ENCODE measurements at places on chromosomes 2 and 18.

- peak; percentile 80 for DNase-seq
Measured at GRCh38 chr2:71545572-71546274, 92.4 kb downstream of the DYSF start.

- DNase-seq = peak; percentile 49
Measured at GRCh38 chr18:57004366-57005121, 142.3 kb upstream of the BOD1L2 start.

GRCh38 chr2:226447338-226448300 lies 352.0 kb downstream of the IRS1 start:
- no peak for DNase-seq

DNA sequence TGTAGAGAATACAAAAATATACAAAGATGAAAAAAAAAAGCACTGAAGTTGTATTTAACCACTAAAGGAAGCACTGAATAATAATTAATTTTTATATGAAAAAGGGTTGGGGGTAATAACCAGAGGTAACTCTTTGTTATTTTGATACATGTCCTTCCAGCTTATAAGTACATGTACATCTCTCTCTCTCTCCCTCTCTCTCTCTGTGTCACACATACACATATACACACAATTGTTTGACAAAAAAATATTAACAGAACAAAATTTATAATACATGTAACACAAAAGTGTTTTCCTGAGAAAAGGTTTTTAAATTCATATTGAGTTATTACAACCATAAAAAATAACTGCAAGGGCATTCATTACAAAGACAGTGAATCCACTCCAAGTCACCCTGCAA lies 4.6 kb downstream of the WIPF1 start:
- no peak for DNase-seq

DNA sequence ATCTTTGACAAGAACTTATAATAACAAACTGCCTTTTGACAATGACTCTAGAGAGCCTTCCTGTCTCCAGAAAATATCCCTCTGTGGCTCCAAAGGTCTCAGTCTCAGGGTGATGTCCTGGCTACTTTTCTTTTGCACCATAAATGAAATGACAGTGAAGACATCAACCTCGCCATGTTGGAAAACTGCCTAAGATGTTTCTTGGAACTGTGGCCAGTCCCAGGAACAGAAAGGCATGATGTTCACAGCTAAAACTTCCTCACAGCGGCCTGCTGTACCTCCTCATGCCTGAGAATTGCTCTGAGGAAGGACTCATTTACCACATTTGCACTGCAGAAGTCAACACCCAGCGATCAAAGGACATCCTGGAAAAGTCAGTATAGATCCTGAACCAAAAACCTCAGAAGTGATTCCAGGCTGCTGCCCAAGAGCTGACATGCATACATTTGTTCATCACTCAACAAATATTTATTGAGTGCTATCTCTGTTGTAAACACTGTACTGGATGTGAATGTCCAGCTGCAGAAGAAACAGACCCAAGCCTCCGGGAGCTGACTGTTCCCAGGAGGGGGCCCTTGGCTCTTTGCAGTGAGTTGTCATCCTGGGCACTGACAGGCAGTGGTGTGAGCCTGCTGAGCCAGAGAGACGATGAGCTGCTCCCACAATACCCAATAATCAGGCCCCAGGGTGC lies 64.3 kb upstream of the ACSL3 start:
- no peak for DNase-seq

- no peak for DNase-seq
Measured at GRCh38 chr18:25446972-25447371, 95.0 kb upstream of the ZNF521 start.

DNA sequence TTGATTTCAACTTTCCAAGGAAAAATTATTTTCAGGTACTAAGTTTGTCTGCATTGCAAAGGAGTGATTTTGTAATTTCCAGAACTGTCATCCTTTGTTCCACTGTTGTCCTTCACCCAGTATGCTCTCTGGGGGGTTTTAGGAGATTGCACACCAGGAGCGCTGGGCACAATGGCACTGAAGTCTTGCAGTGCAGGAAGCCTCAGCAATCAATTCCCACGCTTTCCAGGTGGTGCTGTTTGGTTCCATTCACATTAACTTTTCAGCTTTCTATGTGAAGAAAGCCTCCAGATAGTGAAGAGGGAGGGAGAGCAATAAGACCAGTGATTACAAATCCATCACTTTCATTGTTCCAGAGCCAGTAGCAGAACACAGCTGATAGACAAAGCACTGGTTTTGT lies 344.0 kb upstream of the VWC2L start:
- no peak for DNase-seq

DNA sequence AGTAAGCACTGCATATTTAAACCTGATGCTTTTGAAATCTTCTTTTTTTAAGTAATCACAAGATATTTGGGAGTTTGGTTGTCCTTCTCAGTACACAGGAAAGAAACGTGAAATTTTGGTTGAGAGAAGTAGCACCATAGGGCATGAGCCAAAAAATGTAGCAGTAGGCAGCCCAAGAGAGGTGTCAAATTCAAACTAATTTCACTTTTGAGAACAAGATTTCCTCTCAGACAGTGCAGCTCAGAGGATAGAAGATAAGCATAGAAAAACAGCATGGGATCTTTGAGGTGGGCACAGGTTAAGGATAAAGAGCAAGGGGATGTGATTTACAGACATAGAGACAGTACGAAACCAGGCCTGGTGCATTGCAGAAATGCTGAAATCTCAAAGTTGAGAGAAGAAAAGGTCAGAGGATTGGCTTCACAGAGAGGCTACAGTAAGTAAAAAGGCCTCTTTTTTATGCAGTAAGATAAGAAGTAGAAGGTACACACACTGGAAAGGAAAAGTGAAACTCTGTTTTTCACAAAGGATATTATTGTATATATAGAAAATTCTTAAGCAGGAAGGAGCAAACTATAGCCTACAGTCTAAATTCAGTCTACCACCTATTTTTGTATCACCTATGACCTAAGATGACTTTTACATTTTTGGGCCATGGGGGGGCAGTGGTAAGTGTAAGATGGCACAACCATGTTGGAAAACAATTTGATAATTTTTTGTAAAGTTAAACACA lies 89.8 kb downstream of the PKP4 start:
- DNase-seq = peak; percentile 6

DNA sequence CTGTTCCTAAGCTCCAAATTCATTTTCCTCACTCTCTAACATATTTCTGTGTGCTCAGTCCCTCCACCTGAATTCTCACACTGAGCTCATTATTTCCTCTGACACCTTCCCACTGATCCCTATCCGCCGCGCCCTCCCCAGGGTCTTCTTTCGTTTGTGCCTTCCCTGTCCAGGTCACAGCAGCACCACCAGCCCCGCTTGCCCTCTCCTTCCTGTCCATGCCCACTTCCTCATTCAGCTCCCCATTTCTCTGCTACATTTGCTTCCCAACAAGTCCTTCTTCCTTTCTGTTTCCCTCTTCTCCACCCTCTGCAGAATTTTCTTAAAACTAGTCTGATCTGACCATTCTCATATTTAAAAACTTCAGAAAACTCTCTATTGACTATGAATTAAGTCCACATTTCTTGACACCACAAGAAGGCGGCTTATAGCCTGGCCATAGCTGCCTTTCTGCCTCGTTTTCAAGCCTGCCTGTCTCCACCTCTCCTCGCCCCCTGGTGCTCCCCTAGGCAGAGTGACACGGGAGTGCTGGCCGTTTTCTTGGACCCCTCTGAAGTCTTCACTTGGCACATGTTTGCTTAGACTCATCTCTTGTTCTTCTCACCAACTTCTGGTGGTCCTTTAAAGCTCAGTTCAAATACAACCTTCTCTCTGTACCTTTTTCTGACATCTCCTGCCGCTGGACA lies 138.7 kb upstream of the BOD1L2 start:
- no peak for DNase-seq

GRCh38 chr2:238021327-238021726 lies 39.5 kb upstream of the SCLY start:
- no peak for DNase-seq

- DNase-seq = no peak
Measured at GRCh38 chr2:129293326-129293725, 686.1 kb upstream of the RAB6C start.
